ENCODE measurements at places on chromosomes 5 and 9.

DNA sequence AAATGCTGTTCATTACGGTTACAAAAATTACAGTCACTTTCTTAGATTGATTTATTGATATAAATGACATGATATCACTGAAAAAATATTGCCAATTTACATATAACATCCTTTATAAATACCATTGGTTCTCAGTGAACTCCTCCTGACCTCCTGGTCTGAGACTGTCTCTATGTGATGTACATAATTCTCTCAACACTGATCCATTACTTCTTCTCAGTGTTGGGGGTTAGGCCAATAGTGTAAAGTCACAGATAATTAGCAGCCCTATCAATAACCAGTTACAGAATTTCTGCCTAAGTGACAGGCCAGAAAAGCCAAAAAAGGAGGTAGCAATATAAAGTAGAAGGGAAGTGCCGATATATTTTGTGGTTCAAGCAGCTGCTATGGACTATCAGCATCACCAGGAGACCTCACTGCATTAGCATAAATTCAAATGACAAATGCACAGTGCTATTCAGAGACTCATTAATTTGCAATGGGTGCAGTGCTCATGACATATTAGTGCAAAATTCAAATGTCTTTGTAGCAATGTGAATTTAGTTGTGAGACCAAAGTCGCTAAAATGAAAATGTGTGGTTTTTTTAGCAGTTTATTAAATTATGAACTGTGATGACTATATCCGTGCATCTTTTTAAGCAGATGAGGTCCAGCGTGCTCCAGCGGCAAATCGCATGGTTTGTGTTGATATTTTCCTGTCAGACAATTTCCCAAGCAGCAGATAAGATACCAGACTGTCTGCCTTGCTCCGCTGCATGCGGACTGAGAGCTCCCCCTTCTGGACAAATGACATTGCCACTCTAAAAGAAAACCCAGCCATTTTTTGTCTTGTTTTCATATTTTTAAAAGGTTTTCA, 144.6 kb downstream of the CETN3 start:
- peak; percentile 15 for DNase-seq

DNA sequence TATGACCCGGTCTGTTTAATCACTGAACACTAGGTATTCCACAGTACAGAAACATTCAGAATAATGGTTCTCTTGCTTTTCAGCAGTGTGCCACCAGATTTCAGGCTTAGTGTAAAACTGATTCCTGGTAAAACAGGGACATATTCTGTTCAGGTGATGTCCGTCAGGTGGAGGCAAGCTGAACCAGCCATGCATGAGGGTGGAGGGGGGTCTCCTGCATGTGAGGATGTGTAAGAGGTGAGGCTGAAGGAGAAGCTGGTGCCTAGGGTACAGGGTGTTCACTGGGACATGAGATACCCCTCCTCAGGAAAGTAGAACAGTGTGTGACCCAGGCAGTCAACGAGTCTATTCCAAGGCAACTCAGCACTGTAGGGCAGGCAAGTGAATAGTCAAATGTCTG, 563.9 kb downstream of the BNC2 start:
- DNase-seq: no peak

DNA sequence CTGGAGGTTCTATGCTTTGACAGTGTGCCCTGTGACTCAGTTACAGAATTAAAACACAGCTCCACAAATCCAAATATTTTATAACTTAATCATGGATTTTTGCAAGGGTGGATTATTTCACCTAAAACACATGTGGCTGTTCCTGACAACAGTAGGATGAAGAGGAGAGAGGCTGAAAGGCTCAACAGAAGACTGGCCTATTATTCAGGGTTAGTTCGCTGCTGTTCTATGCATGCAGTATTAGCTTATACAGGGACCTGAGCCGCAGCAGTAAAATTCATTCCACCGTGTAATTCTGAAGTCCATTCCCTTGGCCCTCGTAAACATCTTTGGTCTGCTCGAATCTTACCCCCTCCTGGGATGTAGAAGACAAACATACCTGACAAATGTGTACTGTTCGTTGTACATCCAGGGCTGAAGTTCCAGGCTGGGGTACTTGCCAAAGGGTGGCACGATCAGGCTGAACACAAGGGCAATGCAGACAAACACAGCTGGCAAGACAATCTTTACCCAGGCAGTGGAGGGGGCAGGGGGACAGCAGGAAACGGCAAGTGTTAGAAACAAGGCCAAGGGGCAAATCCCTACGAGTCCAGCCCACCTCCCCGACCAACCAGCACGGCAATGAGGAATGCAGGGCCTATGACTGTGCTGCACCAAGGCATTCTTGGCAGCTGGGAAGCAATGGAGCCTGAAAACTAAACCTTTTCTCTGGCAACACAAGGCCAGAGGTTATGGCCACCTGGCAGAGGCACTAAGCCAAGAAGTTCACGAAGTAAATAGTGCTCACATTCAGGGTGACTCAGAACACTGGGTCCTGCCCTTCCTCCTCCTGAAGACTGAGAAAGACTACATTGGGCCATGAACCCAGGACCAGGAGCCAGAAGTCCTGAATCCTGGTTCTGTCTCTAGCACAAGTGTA, 46.8 kb downstream of the NIPSNAP3B start:
- DNase-seq: peak; percentile 28

DNA sequence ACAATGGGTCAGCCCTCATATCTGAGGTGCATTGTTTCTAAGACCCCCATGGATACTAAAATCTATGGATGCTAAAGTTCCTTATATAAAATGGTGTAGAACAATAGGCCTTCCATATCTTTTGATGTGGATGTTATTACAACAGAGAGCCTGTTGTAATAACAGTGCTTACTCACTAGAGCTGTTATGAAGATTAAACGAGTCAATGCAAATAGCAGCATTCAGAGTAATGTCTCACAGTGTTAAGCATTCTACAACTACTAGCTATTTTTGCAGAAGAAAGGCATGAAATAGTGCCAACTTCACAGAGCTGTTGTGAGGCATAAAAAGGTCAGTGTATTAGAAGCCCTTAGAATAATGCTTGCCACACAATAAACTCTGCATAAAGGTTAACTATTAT, 13.0 kb downstream of the CHSY3 start:
- DNase-seq: no peak

DNA sequence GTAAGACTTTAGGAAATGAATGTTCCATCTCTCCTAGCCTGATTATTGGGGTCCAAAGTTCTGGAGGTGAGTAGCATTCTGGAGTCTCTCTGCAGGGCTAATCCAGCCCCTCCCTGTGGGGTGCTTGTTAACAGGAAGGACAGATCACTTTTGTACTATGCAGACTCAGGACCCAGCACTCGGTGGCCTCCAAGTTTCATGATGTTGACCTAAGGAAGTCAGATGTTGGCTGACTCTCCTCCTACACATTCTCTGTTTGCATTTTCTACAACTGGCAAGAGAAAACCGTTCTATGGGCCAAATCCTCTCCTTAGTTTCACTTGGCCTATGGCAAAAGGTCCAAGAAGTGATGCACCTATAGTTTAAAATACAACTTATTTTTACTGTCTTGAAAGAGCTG, 5.5 kb upstream of the PDE8B start:
- no peak for DNase-seq

- no peak for DNase-seq
Observed at GRCh38 chr9:92236465-92236864, 57.0 kb downstream of the IARS1 start.

DNA sequence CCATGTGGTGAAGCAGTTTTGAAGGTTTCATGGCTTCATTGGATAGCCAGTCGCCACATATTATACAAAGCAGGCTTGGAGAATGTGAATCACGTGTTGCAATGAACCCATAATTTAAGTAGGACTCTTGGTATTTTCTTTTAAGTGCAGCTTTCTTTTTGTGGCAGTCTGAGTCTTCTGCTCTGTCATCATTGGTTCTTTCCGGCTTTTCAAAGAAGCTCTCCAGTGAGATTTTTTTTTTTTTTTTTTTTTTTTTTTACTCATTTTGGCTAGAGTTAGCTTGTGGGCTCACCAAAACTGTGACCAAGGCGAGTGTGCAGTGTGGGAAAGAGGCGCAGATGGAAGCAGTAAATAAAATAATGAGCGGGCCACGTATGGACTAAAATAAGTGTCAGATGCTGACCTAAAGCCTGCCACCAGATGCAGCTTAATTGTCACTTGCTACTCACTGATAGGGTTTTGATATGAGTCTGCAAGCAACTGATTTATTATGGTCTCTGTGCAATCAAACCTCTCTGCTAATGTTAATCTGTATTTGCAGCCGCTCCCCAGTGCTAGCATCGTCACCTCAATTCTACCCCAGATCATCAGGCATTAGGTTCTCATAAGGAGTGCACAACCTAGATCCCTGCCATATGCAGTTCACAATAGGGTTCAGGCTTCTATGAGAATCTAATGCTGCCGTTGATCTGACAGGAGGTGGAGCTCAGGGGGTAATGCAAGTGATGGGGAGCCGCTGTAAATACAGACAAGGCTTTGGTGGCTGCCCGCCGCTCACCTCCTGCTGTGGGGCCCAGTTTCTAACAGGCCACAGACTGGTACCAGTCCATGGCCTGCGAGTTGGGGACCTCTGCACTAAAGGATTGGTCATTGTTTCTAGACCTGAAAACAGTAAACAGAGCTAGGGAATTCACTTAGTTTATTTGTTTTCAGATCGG, 45.5 kb upstream of the LARP1 start:
- DNase-seq: no peak

- no peak for DNase-seq
Observed at GRCh38 chr9:126507318-126508109, 106.2 kb upstream of the LMX1B start.

DNA sequence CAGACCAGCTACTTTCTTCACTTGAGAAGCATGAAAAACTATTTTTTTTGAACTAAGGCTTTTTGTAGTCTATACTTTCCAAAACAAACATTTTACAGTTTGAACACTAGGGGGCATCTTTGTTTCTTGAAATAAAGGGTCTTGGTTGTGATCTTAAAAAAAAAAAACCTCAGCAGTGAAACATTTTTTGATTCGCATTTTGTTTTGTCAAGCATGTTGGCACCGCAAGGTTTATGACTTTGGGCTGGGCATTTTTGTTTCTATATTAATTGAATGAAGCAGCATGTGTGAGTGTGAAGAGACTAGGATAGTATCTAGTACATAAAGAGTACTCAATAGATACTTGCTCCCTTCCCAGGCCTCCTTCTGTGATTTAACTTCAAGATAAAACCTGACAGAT, 31.6 kb upstream of the ACOT12 start:
- peak; percentile 10 for DNase-seq

GRCh38 chr9:98370976-98371315, 115.5 kb upstream of the TBC1D2 start:
- no peak for DNase-seq

DNA sequence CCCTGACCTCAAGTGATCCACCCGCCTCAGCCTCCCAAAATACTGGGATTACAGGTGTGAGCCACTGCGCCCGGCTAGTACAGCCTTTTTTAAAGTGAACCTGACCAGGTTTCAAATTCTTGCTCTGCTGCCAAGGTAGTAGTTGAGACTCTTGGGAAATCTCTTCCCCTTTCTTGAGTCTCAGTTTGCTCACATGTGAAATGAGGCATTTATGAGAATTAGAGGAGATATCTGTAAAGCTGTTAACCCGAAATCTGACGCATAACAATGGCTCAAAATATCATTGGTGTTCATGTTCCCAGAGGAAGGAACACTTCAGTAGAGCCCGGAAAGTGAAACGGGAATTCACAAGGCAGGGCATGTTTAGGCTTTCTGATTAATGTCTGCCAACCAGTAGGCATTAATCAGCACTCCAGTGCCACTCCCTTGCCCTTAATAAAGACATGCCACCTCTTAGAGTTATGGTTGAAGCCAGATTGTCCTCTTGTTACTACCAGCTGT, 1.5 kb downstream of the ARPC5L start:
- DNase-seq: no peak

GRCh38 chr5:157024208-157024959, 34.5 kb downstream of the HAVCR1 start:
- DNase-seq: no peak

DNA sequence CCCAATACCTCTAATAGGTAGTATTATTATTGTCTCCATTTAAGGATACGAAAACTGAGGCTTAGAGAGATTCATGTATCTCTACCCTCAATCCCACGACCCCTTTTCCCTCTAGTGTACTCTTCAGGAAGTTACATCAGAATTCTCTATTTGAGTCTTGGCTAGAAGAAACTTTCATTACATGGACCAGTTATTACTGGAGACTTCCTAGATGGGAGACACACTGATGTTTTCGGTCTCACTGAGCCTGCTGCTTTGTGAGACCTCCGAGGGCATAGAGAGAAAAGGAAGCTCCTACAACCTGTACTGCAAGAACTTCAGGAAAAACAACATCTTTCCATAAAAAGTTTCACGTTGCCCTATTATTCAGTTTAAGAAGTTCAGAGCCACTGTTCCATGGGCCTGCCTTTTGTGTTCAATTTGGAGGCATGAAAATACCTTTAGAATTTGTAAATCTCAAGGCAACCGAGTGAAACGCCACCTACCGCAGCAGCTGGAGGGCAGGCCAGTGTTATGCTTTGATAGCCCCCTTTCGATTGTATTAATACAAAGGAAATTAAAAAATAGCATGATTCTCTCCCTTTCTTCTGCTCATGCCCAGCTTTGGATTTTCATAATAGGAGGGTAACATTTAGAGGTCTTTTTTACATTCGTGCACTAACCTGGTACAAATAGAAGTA, 223.3 kb downstream of the EBF1 start:
- no peak for DNase-seq

DNA sequence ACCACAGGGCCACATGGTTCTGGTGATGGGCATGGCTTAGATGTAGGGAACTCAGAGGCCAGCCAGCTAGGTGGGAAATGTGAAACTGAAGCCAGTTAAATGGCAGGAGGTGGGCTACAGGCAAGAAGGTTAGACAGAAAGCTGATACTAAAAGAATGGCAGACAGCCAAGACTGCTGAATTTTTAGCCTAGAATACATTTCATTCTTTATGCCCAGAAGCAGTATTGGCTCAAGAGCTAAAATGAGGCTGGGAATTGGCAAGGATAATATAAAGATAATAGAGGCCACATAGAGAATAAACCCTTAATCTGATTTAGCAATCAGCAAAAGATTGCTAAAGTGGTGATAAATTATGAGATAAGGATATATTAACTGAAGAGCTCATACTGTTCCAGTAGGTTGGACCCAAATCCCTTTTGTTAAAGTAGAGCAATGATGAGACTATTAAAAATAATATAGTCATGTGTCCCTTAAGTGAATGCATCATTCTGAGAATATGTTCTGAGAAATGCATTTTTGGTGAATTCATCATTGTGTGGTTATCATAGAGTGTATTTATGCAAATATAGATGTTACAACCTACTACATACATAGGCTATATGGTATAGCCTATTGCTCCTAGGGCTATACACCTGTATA, 234.3 kb downstream of the CHSY3 start:
- DNase-seq: peak; percentile 20

DNA sequence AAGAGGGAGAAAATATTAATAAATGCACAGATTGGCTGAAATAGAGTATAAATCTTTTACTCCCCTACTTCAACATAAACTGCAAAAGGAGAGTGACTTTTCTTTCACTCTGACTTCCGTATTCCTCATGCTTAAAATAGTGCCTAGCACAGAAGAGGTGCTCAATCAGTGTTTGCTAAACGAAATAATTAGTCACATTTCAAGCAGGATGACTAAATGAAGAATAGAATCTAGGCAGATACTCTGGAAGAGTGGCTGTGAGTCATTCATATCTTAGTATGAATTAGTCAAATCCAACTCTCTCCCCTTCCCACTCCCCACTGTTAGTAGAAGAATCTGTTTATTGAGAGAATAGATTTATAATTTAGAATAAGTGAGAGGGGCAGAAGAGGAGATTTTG, 4.8 kb downstream of the CD274 start:
- DNase-seq: no peak

GRCh38 chr5:73183481-73183891, 10.5 kb downstream of the TMEM174 start:
- no peak for DNase-seq

- no peak for DNase-seq
Observed at GRCh38 chr5:126680191-126680817, 79.6 kb downstream of the PHAX start.

Data from skeletal muscle cell (primary cell).